ENCODE measurements at places on chromosomes 2 and 18.

GRCh38 chr2:74843899-74844298 lies 10.0 kb downstream of the HK2 start:
- DNase-seq = peak; percentile 25

- DNase-seq = no peak
Measured at GRCh38 chr2:170707821-170708795, 7.0 kb upstream of the SP5 start.

DNA sequence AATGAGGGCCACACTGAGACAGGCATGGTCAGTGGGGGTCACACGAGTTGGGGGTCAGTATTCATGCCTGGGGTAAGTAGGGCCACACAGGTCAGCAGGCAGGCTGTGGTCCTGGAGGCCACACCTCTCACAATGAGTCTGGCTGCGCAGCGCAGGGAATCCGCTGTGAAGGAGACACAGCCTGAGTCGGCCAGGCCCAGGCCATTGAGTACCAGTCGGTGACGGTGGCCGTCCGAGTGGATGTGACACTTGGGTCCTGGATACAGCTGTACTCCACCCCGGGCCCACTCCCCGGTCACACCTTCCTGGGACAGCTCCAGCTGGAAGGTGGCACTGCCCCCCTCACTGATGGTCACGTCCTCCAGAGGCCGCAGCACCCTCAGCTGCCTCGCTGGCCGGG lies 10.5 kb downstream of the TMEM198 start:
- no peak for DNase-seq

GRCh38 chr2:158967731-158968395 lies 577 bp upstream of the TANC1 start:
- peak; percentile 55 for DNase-seq

- DNase-seq = no peak
Measured at GRCh38 chr2:235527806-235528469, 34.1 kb downstream of the AGAP1 start.

- DNase-seq = no peak
Measured at GRCh38 chr18:58391932-58392323, 237.0 kb downstream of the ALPK2 start.

DNA sequence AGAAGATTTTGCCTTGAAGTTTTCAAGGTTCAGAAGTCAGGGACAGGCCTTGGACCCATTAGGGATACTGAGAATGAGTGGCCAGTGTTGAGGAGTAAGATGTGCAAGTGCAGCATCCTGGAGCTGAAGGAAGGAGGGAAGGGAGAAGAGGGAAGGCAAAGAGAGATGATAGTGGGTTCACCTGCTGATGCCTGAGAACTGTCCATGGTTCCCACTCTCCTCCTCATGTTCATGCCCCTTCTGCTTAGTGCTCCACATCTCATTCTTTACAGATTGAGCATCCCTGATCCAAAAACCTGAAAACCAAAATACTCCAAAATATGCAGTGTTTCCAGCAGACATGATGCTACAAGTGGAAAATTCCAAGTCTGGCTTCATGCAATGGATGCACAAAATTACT lies 137.8 kb downstream of the CCDC102B start:
- no peak for DNase-seq

DNA sequence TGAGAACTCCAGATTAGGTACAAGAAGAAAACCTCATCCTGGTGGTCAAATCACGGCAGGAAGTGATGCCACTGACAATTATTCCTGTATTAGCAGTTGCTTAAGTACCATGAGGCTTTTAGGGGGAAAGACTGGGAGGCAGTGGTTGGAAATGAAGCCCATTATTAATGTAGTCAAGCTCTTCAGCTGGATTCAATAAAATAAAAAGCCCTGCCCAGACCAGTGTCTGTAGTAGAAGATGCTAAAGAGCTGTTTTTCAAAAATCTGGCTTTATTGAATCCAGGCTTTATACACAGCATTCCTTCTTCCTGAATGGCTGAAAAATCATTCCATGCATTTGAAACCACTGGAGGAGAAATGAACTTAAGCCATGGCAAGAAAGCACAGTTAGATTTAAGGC lies 155.2 kb downstream of the BCL2 start:
- no peak for DNase-seq

DNA sequence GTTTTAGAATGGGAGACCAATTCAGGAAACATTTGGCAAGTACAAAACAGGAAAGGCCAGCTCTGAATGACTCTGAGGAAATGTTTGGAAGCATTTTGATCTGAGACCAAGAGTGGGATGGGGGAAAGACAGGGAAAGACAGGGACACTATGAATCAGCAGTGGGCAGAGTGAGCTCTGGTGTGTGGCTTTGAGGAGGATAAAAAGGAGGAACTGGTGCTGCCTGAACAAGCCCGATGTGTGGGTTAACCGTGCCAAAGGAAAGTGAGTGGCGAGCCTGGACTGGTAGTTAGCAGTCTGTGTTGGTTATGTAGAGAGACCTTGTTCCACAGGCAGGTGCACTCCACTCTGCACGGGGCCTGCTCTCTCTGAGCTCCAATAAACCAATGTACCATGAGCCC lies 5.3 kb downstream of the MFSD6 start:
- DNase-seq = no peak

- no peak for DNase-seq
Measured at GRCh38 chr2:63845866-63846265, 4.2 kb downstream of the UGP2 start.

GRCh38 chr2:29273004-29273684 lies 157.9 kb downstream of the CLIP4 start:
- no peak for DNase-seq

DNA sequence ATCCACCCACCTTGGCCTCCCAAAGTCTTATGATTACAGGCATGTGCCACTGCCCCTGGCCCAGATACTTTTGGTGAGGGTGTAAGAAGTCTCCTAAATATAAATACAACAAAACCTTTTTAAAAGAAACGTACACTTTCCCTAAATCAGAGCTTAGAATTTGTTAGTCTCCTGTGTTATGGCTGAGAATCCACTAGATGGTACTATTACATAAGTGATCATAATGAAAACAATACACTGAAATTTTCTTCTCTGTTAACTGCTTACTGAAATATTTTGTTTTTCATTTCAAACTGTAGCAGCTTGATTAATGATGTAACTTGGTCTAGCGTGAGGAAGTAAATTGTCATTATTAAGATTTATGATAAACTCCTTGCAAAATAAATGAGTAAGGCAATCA lies 74.8 kb upstream of the FAM98A start:
- DNase-seq = no peak

- no peak for DNase-seq
Measured at GRCh38 chr2:118089139-118089800, 999 bp downstream of the INSIG2 start.

- DNase-seq = no peak
Measured at GRCh38 chr2:218476676-218477075, 57.8 kb downstream of the VIL1 start.

DNA sequence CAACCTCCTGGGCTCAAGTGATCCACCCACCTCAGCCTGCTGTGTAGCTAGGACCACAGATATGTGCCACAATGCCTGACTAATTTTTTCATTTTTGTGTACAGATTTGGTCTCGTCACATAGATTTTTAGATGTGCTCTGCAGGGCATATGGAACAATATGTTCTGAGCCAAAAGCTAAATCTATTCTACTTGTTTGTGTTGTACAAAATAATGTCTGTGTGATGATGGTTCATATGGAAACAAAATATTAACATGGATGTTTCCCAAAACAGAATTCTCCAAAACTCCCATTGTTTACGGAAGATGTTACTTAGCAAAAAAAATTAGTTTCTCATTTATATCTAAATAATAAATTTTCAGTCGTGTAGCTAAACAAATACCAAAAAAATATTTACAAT lies 12.6 kb upstream of the KLHL23 start:
- DNase-seq = no peak

DNA sequence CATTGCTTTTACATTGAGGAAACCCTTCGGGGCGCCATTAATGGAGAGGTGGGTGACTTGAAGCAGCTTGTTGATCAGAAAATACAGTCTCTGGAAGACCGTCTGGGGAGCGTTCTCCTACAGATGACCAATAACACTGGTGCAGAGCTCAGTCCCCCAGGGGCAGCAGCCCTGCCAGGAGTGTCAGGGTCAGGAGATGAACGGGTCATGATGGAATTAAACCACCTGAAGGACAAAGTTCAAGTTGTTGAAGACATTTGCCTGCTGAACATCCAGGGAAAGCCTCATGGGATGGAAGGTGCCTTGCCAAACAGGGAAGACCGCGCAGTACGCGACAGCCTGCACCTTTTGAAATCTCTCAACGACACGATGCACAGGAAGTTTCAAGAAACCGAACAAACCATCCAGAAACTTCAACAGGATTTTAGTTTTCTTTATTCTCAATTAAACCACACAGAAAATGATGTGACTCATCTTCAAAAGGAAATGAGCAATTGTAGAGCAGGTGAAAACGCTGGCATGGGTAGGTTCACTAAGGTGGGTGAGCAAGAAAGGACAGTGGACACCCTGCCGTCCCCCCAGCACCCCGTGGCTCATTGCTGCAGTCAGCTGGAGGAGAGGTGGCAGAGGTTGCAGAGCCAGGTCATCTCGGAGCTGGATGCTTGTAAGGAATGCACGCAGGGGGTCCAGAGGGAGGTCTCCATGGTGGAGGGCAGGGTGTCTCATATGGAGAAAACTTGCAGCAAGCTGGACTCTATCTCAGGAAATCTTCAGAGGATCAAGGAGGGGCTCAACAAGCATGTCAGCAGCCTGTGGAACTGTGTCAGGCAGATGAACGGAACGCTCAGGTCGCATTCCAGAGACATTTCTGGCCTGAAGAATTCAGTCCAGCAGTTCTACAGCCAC lies 45.0 kb downstream of the EMILIN2 start:
- DNase-seq = no peak

- DNase-seq = no peak
Measured at GRCh38 chr2:125588780-125589179, 1067.2 kb upstream of the GYPC start.

DNA sequence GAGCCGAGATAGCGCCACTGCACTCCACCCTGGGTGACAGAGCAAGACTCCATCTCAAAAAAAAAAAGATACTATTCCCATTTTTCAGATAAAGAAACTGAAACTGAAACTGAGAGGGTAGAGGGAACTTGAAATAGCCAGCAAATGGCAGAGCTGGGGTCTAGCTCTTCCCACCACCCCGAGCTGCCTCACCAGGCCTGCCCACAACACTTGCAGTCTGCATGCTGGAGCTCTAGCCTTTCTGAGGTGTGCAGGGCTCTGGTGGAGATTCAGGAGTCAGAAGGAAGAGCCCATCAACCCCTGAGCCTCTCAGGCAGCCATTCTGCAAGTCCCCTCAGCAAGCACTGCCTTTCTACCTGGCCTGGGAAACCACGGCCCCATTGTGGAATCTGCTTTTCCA lies 14.3 kb downstream of the EDAR start:
- no peak for DNase-seq

GRCh38 chr2:42964439-42965083 lies 172.2 kb upstream of the HAAO start:
- DNase-seq = no peak

DNA sequence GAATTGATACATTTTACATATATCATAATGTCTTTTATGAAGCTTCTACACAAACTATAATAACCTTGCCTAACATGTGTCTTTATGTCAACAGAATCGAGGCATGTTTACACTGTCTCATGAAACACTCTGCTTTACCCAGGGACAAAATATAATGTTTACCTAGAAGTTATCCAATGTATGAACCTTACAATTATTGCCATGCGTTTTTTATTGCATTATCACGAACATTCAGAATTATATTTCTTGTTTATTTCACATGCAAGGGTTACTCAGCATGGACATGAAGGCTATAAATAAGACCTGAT lies 19.8 kb downstream of the LONRF2 start:
- DNase-seq = no peak

- no peak for DNase-seq
Measured at GRCh38 chr18:39701839-39702238, 2136.2 kb upstream of the CELF4 start.

DNA sequence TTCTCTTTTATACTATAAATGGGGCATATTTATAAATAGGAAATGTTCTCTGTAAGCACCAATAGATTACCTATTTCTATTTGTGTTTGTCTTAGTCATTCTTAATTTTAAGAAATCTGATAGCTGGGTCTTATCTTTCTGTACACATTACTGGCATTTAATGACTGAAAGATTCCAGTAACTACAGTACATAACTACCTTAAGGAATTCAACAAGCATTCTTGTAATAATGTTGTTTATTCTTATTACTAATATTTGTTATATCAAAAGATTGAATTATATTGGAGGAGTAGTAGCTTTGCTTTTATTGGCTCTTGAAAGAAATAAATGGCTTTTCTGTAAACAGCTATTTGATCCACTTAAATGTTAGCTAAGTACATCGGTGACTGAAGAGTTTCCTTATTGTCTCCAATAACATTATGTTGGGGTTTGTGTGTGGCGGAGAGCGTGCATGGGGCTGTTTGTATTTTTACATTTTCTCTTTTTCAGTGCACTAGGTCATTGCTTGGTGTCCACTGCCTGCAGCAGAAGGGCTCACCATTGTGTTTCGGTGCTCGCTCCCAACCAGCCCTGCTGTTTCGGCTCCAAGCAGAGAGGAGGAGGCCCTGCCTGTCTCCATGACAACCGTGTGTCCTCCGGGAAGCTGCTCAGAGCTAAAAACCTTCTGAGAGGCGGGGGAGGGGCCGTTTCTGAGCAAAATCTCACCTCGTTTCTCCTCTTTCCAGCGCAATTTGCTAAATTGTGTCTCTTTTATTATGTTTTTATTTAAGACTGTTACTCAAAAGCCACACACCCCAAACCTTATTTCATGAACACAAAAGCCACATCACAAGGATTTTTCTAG lies 112.5 kb upstream of the SLC38A11 start:
- DNase-seq = peak; percentile 81

DNA sequence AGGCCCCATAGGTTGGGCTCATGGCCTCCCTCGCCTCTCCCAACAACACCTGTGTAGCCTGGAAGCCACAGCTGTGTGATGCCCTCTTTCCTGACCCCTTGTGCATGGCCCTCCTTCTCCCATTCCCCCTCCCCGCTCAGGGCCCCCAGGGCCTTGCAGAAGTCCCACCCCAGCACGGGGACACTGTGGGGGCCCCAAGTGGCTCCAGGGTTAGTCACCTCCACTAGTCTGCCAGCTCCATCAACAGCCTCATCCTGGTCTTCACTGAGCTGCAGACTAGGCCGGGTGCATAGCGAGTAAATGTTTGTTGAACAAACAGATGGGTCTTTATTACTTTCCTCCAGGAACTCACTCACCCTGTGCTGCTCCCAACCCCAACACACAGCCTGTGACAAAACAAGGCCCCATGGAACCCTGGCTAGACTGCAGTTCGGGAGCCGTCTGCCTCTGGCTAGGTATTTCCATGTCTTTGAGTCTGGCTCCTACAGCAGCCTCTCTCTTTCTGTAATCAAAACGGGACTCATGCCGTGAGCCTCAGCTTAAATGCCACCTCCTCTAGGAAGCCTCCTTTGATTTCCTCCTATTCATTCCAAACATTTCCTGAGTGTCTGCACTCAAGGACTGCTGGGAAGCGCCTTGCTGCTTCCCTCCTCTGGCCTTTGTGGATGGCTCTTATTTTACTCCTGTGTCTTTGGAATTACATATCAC lies 109.9 kb upstream of the ID2 start:
- DNase-seq = no peak
